ENCODE measurements at places on chromosomes 1 and 21.

- peak; percentile 46 for DNase-seq
Measured at GRCh38 chr1:27872802-27873551, 633 bp downstream of the THEMIS2 start.

GRCh38 chr1:43936431-43937151 is 3.0 kb downstream of the ARTN start:
- peak; percentile 29 for DNase-seq

DNA sequence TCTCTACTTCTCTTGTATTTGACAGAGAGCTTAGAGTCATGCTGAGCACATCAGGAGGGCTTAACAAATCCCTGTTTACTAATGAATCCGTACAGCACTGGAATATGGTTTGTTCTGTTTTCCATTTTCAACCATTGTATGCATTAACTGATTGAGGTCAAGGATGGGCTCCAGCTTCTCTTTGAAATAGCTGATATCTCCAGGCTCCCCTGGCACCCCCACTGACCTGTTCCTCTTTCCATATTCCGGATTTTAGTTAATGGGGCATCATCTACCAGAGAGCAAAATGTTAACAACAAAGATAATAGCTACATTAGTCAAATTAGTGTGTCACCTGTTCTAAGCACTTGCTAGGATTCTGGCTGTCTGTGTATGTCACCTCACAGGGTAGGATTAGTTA is 57.6 kb downstream of the NENF start:
- DNase-seq = no peak

DNA sequence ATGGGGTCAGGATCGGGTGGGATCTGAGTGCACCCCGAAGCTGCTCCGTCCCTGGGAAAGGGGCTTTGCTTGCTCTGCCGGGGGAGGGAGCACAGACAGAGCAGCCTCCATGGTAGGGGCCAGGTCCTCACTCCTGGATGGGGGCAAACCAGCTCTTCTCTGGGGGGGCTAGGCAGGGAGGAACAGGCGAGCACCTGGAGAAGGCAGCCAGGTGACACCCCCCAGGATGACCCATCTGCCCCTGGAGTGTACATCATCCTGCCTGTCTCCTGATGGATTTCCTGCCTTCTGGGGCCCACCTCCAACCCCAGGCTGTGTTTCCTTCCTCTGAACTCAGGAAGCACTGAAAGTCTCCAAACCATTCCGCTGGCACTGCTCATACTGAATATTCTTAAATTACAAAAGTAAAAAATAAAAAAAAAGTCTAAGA is 248.0 kb downstream of the RHOU start:
- no peak for DNase-seq

DNA sequence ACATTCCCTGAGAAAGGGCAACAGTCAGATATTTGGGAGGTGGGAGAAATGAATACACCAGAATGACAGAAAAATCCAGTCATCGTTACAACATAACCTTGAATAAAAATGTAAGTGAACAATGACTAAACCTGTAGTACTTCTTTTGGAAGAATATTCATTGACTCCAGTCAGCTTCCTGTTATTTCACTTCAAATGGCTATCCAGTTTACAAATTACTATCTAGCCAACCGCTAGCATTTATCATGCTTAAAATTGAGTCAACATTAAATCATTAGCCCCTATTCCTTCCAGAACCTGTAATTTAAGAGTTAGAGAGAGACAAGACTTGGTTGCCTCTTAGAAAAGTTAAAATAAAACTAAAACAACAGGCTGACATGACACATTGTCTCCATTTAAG is 33.6 kb downstream of the WLS start:
- DNase-seq = no peak

DNA sequence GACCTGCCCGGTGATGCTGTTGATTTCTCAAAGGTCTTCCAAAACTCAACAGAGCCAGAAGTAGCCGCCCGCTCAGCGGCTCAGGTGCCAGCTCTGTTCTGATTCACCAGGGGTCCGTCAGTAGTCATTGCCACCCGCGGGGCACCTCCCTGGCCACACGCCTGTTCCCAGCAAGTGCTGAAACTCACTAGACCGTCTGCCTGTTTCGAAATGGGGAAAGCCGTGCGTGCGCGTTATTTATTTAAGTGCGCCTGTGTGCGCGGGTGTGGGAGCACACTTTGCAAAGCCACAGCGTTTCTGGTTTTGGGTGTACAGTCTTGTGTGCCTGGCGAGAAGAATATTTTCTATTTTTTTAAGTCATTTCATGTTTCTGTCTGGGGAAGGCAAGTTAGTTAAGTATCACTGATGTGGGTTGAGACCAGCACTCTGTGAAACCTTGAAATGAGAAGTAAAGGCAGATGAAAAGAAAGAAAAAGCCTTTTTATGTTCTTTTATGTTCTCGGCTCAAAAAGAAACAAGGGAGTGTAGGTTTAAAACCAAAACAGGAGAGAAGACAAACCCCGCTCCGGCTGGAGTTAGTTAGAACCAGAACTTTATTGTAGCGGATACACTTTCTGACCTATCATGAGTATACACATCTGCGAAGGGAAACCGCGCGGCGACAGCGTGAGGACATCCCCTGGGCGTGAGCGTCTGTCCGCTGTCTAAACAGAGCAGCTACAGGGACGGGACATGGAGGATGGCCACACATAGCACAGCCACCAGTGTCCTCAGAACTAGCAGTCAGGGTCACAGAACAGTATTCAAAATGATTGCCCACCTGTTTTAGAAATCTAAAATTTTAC is 77.1 kb downstream of the PIK3CD start:
- DNase-seq = no peak

DNA sequence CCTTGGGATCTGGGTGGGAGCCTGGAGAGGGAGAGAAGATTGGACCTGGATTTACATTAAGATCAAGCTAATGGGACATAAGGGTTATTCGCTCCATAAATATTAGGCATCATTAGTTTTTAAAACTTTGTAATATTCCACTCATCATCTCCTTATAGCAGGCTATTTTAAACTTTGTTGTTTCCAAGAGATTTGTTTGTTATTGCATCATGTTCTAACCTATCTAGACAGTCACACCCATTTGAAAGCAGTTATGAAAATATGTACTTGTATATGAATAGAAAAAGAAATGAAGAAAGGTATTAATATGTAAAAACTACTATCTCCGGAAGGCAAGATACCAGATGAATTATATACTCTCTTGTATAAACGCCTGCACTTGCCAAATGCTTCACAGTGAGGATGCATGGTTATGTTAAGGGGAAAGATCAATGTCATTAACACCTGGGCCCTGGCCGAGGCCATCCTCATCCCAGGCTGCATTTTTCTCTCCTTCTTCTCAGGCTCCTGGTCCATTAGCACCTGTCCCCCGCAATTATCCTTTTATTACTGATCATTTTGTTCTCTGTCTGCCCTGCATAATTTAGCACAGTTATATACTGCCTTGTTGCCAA is 468.2 kb downstream of the MATN1 start:
- DNase-seq = no peak

DNA sequence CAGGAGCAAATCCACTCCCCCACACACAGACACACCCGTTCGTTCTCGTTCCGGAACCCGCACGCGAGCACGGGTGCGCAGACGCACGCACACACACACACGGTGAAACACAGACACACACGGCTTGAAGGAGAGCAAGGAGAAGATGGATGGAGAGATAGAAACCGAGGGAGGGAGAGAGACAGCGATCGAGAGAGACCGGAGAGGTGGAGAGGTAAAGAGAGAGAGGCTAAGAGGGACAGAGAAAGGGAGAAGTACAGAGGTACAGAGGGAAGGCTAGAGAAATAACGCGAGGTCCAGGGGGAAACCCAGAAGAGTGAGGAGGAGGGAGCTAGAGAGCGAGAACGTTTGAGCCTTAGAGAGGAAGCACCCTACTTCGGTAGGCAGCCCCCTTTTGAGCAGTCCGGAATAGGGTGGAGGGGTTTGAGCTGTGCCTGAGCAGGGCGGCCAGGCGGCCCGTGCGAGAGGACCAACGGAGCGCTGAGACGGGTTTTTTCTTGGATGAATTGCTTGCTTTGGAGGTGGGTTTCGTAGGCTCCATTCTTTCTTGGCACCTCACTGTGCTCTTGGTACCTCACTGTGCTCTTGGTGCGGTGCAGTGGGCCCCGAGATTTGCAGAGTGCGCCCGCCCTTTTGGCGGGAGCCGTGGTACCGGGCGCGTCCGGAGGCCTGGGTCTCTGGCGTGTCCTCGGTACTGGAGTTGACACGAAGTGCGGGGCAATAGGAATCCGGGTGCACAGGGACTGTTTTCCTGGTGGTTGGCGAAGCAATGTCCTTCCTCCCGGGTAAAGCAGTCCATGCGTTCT is 88.4 kb upstream of the RHOU start:
- peak; percentile 68 for DNase-seq

- DNase-seq = no peak
Measured at GRCh38 chr1:109927356-109927755, 16.7 kb downstream of the CSF1 start.

GRCh38 chr1:225684741-225685140 is 31.8 kb upstream of the ENAH start:
- no peak for DNase-seq

DNA sequence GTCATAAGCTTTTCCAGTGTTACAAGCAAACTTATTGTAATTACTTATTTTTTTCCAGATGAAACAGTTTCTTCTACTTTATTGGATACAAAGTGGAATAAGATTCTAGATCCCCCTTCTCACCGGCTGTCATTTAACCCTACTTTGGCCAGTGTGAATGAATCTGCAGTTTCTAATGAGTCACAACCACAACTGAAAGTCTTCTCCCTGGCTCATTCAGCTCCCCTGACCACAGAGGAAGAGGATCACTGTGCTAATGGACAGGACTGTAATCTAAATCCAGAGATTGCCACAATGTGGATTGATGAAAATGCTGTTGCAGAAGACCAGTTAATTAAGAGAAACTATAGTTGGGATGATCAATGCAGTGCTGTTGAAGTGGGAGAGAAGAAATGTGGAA is 95.5 kb downstream of the ZFYVE9 start:
- DNase-seq = peak; percentile 33

- no peak for DNase-seq
Measured at GRCh38 chr1:170660871-170661645, 2.9 kb upstream of the PRRX1 start.

- no peak for DNase-seq
Measured at GRCh38 chr1:112317140-112317539, 78.9 kb upstream of the CTTNBP2NL start.

DNA sequence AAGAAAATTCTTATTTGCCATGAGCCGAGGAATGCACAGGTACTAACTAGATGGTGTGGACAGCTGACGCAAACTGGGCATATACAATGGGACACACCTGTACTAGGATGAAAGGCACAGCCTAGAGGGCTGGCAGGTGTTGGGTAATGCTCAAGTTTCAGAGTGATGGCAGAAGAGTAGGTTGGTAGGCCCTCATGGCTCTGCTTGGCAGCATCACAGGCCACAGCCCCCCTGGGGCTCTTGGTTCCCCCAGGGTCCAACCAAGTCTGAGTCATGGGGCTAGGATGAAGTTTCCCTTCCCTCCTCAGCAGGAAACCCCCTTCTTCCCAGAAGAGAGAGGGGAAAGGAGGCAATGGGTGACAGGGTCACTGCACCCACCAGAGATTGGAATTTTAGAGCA is 35.2 kb downstream of the SPEN start:
- DNase-seq = no peak

GRCh38 chr1:118147522-118147921 is 37.5 kb downstream of the SPAG17 start:
- no peak for DNase-seq

GRCh38 chr1:9628541-9629444 is 22.7 kb upstream of the PIK3CD start:
- DNase-seq = peak; percentile 49

DNA sequence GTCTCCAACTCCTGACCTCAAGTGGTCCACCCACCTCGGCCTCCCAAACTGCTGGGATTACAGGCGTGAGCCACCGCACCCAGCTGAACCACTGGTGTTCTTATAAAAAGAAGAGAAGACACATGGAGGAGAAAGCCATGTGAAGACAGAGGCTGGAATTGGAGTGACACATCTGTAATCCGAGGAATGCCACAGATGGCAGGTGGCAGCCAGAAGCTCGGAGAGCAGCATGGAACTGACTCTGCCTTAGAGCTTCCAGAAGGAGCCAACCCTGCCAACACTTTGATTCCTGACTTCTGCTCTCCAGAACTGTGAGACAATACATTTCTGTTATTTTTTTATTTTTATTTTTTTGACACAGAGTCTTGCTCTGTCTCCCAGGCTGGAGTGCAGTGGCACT is 59.0 kb upstream of the ATP2B4 start:
- no peak for DNase-seq
